ENCODE measurements at places on chromosomes 12 and 14.
A peak's percentile ranks its signal among the peaks of the same experiment; 100 is the strongest.

- no peak for DNase-seq
Observed at GRCh38 chr14:99774556-99775307, 18.5 kb upstream of the EML1 start.

DNA sequence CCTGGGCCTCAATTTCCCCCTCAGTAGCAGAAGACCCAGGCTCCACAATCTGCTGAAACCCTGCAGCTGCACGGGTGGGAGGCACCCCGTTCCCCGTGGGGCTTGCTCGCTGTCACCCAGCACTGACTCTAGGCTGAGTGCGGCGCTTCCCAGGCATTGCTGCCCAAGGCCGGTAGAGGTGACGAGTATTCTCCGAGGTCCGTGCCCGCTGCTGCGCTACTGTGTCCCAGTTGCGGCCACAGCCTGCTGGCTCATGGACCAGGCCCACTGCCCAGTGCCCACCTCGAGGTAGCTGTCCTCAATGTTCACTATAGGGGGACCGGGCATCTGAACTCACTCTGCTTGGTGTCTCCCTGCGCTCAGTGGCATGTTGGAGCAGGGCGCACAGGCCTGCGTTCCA, 74.7 kb downstream of the GSC start:
- DNase-seq: no peak

- DNase-seq: no peak
Observed at GRCh38 chr12:82425241-82425640, 66.9 kb downstream of the METTL25 start.

GRCh38 chr12:47202176-47202575, 122.4 kb upstream of the AMIGO2 start:
- DNase-seq: no peak

DNA sequence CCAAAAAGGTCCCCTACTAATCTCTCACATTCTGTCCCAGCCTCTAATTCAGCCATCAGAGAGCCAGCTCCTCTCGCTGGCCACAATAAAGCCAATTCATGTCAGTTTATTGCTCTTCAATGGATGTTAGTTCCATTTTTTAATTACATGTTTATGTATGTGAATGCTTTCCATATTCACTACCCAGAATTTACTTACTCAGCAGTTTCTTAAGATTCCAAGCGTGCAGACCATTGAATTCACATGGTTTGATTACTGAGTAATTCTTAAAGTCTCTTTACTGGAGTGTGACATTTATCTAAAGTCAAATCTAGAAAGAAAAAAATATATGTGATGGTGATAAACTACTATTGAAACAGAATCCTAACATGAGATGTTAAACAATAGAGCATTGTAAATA, 102.2 kb downstream of the LLPH start:
- no peak for DNase-seq

DNA sequence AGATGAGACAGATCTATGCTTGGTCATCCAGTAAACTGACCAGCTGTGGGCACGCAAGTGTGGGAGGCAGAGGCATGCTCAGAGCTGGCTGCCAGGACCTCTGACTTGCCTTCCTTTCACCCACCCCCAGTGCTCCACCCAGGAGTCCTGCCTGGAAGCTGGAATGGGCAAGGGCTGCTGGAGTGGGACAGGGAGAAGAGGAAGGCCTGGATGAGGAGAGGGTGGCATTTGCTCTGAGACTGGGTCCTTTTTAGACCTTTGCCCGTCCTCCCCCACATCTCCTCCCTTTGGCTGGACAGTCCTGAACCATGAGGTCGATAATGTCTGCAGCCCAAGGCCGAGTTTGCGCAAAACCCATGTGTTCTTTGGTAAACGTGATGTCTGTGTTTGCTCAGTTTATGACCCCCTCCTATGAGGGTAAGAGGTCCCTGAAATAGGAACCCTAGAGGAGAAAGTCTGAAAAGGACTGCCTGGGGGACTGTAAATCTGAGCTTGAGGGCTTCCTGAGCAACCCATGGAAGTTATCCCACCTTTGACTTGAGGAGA, 3.8 kb upstream of the INHBE start:
- DNase-seq: no peak

DNA sequence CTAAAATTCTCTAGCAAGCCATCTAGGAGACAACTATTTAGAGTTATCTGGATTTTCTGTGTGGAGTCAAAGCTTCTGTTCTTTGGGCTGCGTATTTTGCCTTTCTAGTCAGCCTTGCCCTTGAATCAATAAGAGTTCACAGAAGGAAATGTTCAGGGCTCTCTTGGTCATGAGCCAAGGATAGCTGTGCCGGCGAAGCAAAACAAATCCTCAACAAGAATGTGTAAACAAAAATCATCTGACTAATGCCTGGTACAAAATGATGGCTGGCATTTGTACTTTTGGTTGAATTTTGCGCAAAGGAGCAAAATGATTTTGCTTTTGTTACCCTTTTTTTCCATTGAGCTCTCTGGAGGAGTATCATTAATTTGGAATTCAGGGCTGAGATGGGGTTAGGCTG, 171.1 kb downstream of the DACT1 start:
- peak; percentile 51 for DNase-seq
